Ecto neural progenitor cell (in vitro differentiated cells): ENCODE measurements at places on chromosomes 13 and 19.

GRCh38 chr13:46726347-46726746 lies 70.6 kb downstream of the ESD start:
- DNase-seq, result no peak

GRCh38 chr19:16495982-16496612 lies at the start of the genes C19orf44 and CALR3:
TSS of gene C19orf44 (plus strand) at chr19:16496394. CDS start at chr19:16500793, 4,399 bp downstream.
TSS of gene CALR3 (minus strand) at chr19:16496167. CDS start at chr19:16496129, 38 bp downstream.
- DNase-seq, result peak; percentile 99

DNA sequence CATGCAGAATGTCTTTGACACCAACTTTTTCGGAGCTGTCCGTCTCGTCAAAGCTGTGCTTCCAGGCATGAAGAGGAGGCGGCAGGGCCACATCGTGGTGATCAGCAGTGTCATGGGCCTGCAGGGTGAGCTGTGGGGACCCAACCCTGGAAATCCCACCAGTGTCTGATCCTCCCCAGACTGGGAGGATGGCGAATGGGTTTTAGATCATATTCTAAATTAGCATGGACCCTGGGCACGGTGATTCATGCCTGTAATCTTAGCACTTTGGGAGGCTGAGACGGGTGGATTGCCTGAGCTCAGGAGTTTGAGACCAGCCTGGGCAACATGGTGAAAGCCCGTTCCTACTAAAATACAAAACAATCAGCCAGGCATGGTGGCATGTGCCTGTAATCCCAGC lies 5.5 kb downstream of the RDH8 start:
- no peak for DNase-seq

- no peak for DNase-seq
Observed at GRCh38 chr13:101945435-101945834, 456.4 kb downstream of the FGF14 start.
